Substantia nigra (tissue), 51 donors: ENCODE measurements at places on chromosomes 2 and 18.

DNA sequence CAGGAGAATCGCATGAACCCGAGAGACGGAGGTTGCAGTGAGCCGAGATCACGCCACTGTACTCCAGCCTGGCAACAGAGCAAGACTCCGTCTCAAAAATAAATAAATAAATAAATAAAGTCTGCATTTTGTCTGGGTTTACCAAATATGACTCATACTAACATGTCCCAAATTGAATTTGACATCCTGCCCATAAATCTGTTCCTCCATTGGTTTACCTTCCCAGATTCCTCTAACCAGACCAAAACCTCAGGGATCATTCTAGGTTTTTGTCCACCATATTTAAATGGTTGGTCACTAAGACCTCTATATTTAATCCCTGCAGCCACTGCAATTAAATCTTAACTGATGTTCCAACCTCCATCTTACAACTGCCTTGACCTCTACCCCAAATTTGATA, 150.9 kb downstream of the ATAD2B start:
- no peak for DNase-seq

GRCh38 chr2:10022041-10022421, 21.3 kb upstream of the KLF11 start:
- no peak for DNase-seq

GRCh38 chr2:157500334-157500733, 56.4 kb upstream of the CYTIP start:
- no peak for DNase-seq

- no peak for DNase-seq
Measured at GRCh38 chr2:850429-850828, 100.2 kb upstream of the SNTG2 start.

DNA sequence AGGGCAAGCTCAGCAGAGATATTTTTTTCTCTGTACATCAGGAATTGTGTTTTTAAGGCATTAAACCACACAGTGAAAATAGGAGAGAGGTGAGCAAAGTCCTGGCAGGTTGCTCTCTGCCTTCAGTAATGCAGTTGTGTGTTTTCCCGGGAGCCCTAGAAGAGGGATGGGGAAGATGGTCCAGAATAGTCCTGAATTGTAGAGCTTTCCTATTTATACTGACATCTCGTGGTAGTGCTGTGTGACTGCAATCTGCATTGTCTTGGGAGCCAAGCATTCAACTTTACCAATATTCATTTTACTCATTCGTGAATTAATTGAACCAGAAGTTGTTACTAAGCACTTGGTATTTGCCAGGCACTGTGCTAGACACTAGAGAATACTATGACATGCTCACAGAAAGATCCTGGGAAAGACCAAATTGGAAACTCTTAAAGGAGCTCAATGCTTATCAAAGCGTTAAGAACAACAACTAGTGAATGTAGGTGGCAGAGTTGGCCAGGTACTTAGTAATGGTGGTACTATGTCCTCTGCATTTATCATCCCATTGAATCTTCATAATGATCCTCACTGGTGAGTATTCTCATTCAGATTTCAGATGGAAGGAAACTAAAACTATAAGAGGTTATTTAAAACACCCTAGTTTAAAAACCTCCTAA, 214.6 kb downstream of the TRIB2 start:
- no peak for DNase-seq

DNA sequence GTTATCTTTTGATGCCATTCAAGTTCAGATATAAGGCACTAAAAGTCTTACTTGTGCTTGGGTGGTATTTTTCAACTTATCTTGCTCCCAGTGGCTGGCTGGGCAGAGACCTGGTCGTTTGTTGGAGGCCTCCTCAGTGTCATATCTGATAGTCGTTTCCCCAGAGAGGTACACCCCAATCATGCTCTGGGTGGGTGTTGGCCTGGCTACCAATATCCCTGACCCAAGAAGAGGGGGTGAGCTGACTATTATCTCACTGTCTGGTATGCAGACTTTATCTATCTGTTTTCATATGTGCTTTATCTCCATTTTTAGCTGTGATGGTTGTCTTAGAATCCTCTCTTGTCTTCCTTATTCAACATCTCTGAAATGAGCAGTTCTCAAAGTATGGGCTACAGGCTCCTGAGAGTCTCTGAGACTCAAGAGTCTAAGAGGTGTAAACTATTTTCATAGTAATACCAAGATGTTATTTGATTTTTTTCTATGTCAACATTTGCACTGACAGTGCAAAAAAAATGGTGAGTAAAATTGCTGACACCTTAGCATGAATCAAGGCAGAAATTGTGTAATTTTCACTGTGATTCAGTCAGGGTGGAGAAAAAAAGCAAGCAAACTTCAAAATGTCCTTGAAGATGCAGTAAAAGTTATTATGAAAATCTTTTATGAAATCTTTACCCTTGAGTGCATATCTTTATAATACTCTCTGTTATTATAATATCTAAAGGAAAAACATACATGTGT, 12.3 kb upstream of the PLEK start:
- DNase-seq: no peak

DNA sequence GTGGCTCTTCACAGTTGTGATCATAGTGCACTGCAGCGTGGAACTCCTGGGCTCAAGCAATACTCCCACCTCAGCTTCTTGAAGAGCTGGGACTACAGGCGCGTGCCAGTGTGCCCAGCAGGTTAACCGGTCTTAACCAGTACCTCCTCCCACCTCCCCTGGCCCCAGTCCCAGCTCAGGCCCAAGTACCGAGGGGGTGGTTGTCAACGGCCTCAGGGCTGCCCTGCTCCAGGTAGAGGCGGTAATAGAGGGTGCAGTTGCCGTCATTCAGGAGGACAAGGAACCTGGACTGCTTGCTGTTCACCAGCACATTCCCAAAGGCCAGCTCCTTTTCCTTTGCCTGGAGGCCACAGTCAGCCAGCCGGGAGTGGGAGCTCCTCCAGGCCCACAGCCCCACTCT, 19.7 kb downstream of the CFAP65 start:
- DNase-seq: no peak

DNA sequence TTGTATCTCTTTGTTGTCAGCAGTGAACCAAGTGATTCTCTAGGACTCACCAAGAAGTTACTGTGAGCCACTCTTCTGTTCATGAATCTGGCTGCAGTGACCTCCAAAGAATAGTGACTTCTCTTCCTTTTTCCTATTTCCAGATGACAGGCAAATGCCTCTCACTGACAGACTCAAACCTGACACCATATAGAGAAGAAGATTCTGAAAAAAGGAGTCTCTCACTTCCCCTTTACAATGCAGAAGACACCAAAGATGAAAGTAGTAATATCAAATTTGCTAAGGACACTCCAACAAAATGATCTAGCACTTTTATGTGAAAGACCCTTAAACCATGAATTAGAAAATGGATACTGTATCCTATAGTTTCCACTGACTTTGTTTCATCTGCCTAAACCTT, 44.4 kb upstream of the SETBP1 start:
- DNase-seq: no peak

GRCh38 chr2:181778621-181779201, 98.4 kb upstream of the NEUROD1 start:
- DNase-seq: no peak

DNA sequence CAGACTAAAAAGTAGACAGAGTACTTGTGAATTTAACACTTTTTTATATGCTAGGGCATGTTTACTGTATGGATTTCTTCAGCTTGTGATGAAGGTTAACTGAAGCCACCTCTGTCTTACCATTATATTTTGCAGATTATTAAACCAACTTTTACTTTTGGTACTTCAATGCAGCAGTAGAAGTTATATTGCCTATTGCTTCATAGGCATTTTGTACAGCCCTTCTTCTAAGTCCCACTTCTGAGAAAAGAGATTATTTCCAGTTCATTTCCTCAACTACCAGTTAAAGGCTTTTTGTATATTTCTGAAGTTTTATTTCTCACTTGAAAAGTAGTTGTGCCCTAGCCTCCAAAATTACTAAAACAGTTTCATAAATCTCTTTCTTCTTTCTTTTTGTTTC, 256.4 kb upstream of the FBXO11 start:
- DNase-seq: no peak

DNA sequence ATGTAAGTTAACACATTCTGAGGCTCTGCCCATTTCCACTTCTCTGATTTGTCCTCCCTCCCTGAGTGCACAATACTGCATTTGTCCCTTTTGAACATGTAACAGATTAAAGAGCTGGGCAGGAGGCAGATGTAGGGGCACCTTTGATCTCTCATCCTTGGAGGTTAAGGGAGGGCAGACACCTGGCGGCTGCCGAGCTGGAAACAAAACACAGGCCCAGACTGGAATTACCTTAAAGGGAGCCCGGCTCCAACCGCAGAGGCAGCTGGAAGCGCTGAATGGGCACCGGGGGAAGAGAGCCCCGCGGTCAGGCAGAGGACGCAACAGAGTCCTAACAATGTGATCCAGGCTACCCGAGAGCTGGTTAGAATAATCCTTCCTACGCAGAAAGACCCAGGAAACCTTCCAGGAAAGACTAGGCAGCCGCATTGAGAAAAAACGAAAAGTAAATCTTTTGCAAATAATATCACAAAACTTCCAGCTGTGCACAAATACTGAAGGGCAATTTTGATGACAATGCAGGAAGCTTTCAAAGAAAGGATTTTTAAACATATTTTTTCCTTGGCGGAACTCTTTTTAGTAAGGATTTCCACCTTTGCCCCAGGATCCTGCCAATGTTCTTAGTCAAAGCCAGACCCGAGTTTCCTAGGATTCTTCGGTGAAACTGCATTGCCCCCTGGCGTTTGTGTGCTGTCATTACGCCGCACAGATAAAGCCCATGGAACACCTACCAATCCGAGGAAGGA, 216.0 kb downstream of the TGIF1 start:
- DNase-seq: peak; percentile 14

- no peak for DNase-seq
Measured at GRCh38 chr18:34866739-34867138, 156.6 kb downstream of the DTNA start.

GRCh38 chr2:58410549-58410948, 169.4 kb upstream of the FANCL start:
- no peak for DNase-seq

GRCh38 chr2:10891390-10891789, 20.3 kb upstream of the KCNF1 start:
- DNase-seq: no peak

DNA sequence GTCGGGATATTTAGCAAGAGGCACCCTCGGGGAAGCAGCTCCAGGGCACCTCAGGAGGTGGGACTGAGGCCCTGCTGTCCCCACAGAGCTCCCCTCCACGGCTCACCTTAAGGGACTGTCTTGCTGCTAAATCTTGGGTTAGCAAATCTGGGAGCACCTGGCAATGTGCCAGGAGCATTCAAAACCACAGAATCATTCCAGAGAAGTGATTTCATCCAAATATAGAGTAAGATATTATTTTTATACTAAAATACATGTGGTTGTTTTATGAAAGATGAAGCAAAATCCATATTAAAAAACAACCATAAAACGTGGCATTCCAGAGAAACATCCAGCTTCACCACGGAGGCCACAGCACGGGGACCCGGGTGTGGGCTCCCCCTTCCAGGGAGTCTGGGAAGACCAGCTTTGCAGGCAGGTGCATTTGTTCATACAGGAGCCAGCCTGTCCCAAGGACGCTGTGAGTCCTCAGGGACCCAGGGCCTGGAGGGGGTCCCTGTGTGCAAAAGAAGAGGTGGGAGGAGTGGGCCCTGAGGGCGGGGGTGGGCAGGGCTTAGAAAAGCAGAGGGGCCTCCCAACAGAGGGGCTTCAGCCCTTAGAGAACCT, 16.3 kb downstream of the HS1BP3 start:
- DNase-seq: no peak

GRCh38 chr2:176081837-176082524, 1.8 kb downstream of the EVX2 start:
- no peak for DNase-seq

- no peak for DNase-seq
Measured at GRCh38 chr2:45011121-45011520, 1.9 kb upstream of the SIX2 start.

- no peak for DNase-seq
Measured at GRCh38 chr18:40004246-40004645, 1950.8 kb upstream of the PIK3C3 start.

GRCh38 chr2:39874236-39874635, 95.2 kb upstream of the THUMPD2 start:
- no peak for DNase-seq

- no peak for DNase-seq
Measured at GRCh38 chr2:108553209-108553919, 19.1 kb downstream of the LIMS1 start.

DNA sequence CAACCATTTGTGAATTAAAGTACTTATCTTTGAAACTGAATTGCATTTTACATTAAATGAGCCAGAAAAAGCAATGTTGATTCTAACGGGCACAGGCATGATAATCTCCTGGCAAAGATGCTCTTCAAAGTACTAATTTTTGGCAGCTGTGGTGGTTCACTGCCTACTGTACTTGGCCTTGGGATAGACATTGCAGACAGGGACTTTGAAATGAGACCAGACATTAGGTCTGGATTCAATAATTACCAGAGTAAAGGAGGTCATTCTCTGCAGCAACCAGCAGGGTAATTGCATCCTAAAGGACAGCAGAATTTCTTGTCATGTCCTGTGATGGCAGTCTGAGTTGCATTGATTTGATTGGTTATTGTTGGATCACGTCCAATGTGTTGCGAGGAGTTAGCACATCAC, 986.5 kb downstream of the TDRD15 start:
- DNase-seq: no peak

- no peak for DNase-seq
Measured at GRCh38 chr2:3754280-3754679, 50.9 kb downstream of the DCDC2C start.

- DNase-seq: no peak
Measured at GRCh38 chr18:22546905-22547570, 129.3 kb upstream of the CTAGE1 start.

DNA sequence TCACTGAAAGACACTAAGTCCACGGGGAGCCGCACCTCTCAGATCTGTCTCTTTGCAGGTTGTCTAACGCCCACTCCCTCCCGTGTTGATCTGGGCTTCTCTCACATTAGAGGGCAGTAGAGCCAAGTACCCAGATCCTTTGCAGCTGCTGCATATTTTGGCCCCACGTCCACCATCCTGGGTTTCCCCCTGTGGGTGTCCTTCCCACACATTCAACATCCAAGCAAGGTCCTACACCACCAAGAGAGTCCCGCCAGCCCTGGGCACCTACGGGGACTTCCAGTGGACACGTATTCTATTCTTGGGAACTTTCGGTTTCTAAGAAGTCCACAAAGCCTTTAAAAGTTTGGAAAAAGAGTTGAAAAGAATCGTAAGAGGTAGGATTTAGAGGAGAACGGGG, 116.6 kb downstream of the ATL2 start:
- DNase-seq: no peak

DNA sequence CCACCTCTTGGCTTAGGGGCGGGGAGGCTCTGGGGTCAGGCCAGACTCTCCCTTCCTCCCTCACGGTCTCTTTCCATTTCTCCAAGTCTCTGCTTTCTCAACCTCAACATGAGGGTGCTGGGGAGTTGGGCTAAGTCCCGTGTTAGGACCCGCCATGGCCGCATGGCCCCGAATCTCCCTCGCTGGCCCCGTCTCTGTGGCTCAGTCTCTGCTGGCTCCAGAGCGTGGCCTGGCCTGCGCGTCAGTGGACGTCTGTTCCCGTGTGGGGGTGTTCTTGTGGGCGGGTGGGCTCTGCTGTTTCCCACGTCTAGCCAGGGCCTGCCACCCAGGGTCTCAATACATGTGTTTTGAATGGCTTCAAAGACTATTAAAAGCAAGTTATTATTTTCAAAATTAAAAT, 12.4 kb downstream of the ALLC start:
- no peak for DNase-seq

GRCh38 chr2:218517434-218518206, 50.5 kb downstream of the USP37 start:
- DNase-seq: no peak

GRCh38 chr2:10303181-10303693, 533 bp downstream of the HPCAL1 start:
- no peak for DNase-seq

GRCh38 chr18:70330887-70331286, 42.0 kb downstream of the SOCS6 start:
- DNase-seq: no peak

- no peak for DNase-seq
Measured at GRCh38 chr2:182444170-182444569, 17.3 kb upstream of the PDE1A start.
